Fibroblast of skin of back (primary cell): ENCODE measurements at places on chromosomes 12 and 14.

DNA sequence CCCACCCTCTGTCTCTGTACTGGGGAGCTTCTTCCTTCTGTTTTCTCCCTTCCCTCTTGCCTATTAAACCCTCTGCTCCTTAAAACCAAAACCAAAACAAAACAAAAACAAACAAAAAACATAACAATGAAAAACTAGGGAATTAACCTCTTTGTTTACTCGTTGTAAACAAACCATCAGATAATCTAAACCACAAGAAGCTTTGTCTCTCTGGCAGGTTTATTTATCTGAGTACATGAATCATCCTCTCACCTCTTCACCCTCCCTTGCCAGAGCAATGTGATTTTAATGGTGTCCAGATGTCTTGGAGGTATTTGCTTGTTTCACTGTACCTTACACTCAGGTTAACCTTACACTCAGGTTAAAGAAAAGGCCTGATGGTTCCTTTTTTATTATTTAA is 66.1 kb downstream of the DYRK2 start:
- DNase-seq: no peak

GRCh38 chr12:83276904-83277303 is 590.2 kb downstream of the TMTC2 start:
- DNase-seq: no peak

- DNase-seq: no peak
These were observed 213.4 kb downstream of the VRK1 start for GRCh38 chr14:97010491-97011160.

- DNase-seq: no peak
These were observed 77.2 kb downstream of the BAZ1A start for GRCh38 chr14:34797747-34798583.

DNA sequence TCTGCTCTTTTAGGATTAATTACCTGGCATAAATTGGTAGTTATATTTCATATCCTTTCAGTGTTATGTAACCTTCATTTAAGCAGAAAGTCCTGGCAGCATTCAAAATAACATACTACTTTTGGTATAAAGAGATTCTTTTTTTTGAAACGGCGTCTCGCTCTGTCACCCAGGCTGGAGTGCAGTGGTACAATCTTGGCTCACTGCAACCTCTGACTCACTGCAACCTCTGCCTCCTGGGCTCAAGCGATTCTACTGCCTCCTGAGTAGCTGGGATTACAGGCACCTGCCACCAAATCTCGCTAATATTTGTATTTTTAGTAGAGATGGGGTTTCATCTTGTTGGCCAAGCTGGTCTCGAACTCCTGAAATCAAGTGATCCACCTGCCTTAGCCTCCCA is 9.2 kb downstream of the KTN1 start:
- no peak for DNase-seq
